ENCODE measurements at places on chromosomes 6 and 20.

DNA sequence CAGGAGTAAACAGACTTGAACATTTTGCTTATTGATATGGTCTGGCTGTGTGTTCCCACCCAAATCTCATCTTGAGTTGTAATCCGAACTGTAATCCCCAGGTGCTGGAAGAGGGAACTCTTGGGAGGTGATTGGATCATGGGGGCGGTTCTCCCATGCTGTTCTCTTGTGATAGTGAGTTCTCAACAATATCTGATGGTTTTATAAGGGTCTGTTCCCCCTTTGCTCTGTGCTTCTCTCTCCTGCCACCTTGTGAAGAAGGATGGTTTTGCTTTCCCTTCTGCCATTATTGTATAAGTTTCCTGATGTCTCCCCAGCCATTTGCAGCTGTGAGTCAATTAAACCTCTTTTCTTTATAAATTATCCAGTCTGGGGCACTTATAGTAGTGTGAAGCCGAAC, 40.0 kb downstream of the MYLIP start:
- DNase-seq, result no peak

GRCh38 chr6:166515072-166515810, 71.2 kb downstream of the RAMACL start:
- no peak for DNase-seq

- DNase-seq, result no peak
Observed at GRCh38 chr6:134359302-134359701, 41.4 kb upstream of the SGK1 start.

DNA sequence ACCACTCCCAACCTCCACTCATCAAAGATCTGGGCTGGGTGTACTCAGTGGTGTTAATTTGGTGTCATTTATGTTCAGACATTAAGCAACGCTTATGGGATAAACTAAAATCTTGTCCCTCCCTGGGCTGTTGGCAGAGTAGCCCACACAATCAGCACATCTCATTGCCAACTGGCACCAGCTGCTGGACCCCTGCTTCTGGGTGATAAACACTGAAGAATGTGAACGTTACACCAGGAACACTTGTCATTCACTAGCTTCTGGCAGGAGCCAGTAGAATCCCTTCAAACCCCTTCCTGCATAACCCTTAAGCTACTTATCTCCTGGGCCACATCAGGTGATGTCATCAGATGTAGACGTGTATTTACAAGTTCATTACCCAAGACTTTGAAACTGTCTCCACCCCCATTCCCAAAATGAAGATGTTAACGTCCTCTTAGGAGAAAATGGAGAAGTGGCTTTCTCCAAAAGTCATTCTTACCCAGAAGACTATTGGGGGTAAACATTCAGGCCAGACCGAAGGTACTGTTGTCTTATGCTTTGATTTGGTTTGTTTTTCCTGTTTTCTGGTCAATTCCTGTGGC, 107.8 kb upstream of the CD93 start:
- DNase-seq, result no peak

GRCh38 chr6:89494131-89494793, 61.3 kb downstream of the ANKRD6 start:
- no peak for DNase-seq

DNA sequence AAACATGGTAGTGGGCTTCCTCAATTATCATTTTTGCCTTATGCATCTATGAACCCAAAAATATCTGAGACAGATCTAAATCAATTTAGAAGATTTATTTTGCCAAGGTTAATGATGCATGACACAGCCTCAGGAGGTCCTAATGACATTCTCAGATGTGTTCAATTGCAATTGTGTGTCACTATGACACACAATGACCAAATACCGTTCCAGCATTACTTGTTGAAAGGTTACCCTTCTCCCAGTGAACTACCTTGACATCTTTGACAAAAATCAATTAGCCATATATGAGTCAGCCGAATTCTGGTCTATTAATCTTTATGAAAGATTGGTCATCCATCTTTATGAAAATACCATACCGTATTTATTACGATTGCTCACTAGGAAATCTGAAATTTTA, 592.5 kb upstream of the GJE1 start:
- no peak for DNase-seq

Data from T-helper 9 cell (primary cell).